Caki2 (cell line): ENCODE measurements at places on chromosomes 16 and 17. TPM values are rescaled to one million over a fixed set of nuclear protein-coding genes. Genes with fewer than 3 reads are reported as not detected.

- no peak for DNase-seq
These were observed 522 bp downstream of the NAGS start for GRCh38 chr17:44004761-44005526.

C17orf100 gene
- total RNA-seq = 5.7 and 6.4 TPM in 2 replicates

- DNase-seq = no peak
These were observed 2.5 kb upstream of the RAB11FIP4 start for GRCh38 chr17:31388770-31389656.

- DNase-seq = no peak
These were observed 5.5 kb upstream of the SAMD14 start for GRCh38 chr17:50135316-50136095.

GRCh38 chr17:66397486-66397885, 95.1 kb downstream of the PRKCA start:
- DNase-seq = no peak
